ENCODE measurements at places on chromosomes 7 and 10.

DNA sequence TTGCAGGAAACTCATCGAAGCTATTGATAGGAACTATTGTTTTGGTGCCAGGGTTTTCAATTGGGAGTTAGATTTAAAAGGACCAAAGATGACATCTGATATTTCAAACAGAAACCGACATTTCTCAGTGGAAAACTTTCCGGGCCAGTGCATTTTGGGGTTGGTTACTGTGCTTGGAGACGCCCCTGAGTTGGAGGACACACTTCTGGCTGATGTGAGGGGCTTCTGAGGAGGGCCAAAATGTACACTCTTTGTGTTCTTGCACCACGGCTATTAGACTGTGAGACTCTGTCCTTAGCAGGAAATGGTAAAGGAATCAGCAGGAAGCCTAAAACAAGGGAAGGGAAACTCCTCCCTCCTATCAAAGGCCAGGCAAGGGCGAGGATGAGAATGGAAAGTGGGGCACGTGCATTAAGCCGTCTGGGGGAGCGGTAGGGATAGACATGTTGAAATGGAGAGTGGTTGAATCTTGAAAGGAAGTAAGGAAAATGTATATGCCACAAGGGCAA is 1.8 kb upstream of the SRGN start:
- no peak for DNase-seq

GRCh38 chr10:19767876-19768275 is 48.4 kb upstream of the PLXDC2 start:
- no peak for DNase-seq

GRCh38 chr10:49601857-49602256 is 8.3 kb upstream of the SLC18A3 start:
- DNase-seq: no peak

DNA sequence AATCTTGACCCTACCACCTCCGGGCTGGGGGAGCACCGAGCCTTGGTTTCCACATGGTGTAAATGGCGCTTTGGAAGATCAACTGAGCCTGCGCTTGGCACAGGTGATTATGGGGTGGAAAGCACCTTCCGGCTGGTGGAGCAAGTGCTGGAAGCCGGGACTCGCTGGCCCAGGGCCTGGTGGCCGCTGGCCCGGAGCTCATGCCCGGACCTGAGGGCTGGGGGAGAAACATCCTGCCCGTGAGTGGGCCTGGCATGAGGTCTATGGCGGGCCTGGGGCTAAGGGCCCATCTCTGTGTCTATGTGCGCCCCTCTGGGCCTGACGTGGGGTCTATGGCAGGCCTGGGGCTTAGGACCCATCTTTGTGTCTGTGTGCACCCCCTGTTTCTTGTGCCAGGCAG is 14.2 kb upstream of the LFNG start:
- DNase-seq: no peak

DNA sequence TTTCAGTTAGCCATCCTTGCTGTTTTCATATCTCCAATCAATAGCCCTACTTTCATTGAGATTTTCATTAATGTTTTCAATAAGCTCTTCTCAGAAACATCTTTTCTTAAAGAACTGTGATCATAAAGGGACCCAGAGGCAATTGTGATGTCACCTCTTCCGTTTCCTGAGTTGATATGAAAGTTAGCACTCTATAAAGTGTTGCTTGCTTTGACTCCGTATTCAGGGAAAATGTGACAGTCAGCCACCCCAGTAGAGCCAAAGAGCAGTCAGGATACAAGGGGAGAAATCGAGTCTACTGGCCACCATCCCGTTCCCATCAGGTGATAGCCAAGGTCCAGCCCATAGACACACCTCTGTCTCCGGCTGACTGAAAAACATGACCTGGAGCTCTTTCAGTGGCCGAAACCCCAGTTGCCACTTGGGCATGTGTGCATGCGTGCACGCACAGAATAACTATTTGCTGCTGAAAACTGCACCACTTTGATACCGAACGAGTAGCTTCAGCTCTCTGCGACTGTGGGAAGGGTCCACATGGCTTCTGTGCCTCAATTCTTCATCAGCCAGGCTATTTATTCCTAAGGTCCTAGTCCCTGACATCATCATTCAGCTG is 291.4 kb downstream of the USP6NL start:
- no peak for DNase-seq

- no peak for DNase-seq
Measured at GRCh38 chr10:49080965-49081364, 34.4 kb downstream of the VSTM4 start.

DNA sequence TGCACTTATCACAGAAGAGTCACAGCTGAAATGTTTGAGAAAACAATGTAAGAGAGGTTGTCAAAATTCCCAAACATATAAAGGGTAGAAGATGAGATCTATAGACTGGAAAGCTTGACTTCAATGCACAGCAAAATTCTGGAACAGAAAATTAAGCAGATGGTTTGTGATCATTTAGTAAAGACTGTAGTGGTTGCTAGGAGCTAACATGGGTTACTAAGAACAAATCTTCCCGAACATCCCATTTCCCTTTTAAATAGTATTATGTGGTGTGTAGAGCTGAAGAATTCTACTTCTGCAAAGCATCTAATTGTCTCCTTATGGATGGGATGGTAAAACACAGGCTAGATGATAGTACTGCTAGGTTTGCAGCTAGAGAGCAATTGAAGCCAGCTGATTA is 312.3 kb downstream of the CAMK1D start:
- DNase-seq: no peak

DNA sequence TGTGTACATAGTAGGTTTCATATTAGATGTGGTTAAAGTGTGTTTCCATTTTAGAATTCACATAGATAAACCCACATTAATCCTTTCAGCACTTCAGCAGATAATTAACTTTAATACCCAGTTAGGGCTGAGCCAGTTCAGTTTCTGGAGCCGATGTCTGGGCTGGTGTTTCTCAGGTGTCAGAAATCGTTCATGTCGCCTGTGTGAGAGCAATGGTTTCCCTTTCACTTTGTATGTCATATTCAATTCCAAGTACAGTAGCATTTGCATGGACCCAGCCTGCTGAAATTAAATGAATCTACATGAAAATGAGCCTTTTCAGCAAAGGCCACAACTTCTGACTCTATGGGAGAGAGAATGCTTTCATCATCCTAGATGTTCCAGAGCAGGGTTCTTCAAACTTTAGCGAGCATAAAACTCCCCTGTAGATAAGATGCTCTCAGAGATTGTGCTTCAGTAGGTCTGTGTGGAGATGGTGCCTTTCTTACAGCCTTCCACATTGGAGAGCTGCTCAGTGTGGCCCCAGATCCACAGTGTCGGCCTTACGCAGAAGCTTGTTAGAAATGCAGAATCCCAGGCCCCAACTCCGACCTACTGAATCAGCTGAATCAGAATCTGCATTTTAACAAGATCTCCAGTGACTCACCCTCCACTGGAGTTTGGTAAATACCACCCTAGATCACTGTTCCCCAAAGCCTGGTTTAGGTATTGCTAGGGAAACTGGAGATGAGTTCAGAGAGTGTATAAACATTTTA is 19.6 kb downstream of the WIPF3 start:
- DNase-seq: no peak

GRCh38 chr10:18620856-18621255 is 30.5 kb downstream of the NSUN6 start:
- DNase-seq: no peak

DNA sequence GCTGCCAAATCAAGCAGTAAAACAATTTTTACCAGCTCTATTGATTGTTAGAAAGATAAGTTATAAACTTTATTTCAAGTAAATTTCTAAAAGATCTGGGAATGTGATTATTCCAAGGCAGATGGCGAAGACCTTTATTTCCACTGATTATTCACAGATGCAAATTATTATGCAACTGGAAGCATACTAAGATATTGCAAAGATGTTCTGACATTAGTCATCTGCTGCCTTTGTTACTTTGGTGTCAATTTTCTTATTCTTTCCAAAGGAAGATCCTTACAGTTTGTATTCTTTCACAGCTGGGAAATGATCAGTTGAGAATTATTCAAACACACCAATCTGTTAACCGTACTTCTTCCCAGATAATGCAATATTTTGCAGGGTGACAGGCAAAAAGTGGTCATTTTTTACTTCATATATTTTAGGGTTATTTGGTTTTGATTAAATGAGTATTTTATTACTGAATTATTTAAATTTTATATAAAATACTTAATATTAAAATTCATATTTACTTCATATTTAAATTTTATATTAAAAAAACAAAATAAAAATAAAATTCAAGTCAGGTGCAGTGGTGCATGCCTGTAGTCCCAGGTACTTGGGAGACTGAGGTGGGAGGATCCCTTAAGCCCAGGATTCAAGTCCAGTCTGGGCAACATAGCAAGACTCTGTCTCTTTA is 171.3 kb downstream of the FZD1 start:
- DNase-seq: no peak

Data from activated CD8-positive, alpha-beta memory T cell treated with anti-CD3 and anti-CD28 coated beads for 48 hours (primary cell).